ENCODE measurements at places on chromosomes 11 and 22.

DNA sequence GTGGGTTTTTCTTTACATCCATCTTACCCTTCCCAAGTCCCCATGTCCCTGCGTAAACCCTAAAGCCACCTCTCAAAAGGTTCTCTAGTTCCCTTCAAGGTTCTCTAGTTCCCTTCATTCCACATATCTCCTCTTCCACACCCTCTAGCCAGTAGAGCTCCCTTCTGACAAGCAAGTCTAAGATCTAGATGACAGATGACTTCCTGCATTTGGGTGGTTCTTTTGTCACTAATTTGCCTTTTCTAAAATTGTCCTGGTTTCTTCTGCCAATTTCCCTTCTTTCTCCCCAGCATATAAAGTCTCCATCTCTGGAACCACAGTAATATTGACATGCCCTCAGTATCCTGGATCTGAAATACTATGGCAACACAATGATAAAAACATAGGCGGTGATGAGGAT, 7.8 kb downstream of the CD3E start:
- DNase-seq: no peak

DNA sequence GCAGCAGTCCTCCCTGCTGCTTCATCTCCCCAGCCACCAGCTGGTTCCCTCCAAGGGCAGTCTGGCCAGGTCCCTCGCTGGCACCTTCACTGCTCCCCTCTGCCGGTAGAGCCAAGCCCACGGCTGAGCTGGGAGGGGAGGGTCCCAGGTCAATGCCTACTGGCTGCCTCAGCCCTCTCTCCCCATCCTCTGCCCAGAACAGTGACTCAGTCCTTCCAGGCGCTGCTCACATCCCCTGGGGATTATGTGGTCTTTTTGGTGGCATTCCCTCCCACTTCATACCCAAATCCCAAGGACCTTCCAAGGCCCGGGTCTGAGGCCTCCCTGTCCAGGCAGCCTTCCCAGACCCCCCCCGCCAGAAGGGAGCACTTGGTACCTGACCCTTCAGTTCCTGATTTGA, 44.9 kb downstream of the WNT7B start:
- DNase-seq: no peak

DNA sequence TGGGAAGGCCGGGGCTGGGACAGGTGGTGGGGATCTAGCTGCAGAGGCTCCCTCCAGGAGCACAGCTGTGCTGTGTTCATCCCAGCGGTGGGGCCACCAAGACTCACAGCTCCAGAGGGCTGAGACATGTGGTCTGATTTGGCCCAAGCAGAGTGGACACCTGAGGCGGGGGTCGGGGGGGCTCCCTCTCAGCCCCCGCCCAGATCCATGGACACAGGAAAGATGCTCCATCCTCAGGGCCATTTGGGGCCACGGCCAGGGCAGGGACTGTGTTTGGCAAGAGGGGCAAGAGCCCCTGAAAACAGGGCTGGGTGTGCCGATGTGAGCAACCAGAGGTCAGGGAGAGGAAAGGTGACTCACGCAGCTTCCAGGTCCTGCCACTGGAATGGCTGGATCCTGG, 219.4 kb downstream of the BRD1 start:
- no peak for DNase-seq

GRCh38 chr22:21857481-21857914, 9.9 kb downstream of the MAPK1 start:
- no peak for DNase-seq

DNA sequence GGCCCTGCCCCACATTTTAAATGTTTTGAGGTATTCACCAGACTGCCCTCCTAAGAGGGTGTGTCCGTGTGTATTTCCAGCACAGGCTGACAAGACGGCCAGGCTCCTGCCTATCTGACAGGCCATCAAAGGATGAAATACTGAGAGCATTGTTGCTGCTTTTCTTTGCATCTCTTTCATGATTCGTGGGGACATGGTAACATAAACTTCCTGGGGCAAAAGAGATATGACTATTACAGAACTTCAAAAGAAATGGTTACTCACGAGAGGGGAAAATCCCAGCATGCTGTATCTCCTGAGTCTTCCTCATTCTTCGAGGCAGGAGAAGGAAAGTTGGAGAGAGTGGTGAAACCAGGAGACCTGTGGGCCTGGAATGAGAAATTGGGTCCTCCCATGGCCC, 10.3 kb upstream of the BIK start:
- DNase-seq: no peak

DNA sequence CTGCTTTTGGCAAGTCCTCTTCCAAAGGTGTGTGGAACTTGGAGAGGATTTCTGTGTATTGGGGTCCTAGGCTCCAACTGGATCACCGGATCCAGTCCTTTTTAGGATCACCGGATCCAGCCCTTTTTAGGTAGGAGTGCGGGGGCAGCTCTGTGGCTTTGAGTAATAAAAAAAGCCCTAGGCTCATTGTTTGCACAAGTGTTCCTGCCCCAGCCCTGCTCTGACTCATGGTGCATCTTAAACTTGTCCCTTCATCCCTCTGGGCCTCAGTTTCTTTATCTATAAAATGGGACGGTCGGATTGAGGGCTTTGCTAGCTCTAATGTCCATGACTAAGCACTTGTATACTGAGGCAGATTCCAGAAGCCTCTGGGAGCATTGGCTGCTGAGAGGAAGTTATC, 22.7 kb upstream of the CD44 start:
- no peak for DNase-seq

GRCh38 chr11:73072935-73073481, 69.1 kb downstream of the FCHSD2 start:
- DNase-seq: no peak

DNA sequence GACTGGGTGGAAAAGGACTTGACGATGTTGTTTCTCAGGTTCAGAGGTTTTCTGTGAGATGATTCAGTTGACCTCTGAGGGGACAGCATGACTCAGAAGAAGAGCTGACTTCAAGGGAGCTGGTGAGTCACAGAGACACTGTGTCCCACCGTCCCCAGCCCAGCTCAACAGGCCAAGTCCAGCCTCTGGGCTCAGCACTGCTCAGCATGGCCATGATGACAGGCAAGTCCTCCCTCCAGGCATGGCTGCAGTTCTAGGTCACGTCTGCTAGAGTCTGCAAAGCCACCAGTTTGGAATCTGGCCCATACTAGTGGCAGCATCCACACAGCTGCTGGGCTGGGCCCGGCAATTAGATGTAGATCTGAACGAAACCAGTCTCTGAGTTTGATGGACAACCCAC, 12.9 kb downstream of the TRIM29 start:
- no peak for DNase-seq

DNA sequence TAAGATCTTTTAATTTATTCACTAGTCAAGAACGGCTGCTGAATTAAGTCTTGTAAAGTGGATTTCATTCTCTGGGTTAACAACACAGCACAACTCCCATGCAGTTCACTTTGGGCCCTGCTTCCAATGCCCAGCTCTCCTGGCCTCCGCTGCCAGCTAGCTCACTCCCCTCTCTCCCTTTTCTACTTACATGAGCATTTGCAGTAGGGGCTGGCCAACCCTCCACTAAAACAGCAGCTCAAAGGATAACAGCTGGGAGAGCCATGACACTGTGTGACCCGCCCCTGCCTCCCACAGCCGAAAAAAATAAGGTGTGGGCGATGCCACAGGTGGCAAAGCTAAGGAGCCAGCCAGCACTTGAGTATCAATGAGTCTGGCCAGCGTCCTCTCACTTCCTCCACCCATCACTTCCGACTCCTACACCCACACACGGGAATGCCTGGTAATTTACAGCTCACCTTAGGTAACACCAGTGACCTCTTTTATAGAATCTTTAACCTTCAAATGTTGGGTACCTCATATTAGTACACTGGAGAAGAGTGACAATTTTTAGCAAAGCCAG, 56.8 kb downstream of the DGCR2 start:
- DNase-seq: no peak

Data from effector CD4-positive, alpha-beta T cell (primary cell).